ENCODE measurements at places on chromosomes 3 and 15.

DNA sequence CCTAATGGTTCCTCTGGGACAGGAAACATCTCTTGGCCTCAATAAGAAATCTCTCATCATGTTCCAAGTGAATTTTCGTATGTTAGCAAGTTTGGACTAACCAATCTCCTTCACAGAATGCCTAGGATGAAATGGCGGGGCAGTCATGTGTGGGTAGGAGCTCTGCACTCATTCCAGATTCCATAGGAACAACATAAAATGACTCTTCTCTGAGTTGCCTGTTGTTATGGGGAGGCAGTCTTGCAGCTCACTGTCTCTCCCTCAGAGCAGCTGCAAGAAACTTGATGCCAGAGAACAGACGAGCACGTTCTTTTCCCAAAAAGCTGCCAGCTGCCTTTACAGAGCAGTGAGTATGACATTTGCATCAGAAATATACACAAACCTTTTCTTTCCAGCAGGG, 34.1 kb downstream of the SPATA12 start:
- DNase-seq: no peak

DNA sequence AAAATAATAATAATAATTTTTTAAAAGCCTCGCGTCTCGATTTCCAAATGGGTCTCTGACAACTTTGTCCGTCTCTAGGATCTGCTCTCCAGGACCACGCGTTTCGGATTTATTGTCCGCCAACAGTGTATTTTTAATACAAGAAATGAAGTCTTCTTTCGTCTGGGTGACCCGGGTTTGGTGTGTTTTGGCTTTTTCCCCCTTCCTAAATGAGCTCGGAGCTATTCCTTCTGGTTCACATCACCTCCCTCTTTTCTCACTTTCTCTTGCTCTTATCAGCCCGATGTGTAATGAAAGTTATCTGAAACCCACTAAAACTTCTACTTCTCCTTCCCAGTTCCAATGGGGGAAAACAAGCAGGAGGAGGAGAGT, 516.7 kb downstream of the MECOM start:
- DNase-seq: peak; percentile 5

DNA sequence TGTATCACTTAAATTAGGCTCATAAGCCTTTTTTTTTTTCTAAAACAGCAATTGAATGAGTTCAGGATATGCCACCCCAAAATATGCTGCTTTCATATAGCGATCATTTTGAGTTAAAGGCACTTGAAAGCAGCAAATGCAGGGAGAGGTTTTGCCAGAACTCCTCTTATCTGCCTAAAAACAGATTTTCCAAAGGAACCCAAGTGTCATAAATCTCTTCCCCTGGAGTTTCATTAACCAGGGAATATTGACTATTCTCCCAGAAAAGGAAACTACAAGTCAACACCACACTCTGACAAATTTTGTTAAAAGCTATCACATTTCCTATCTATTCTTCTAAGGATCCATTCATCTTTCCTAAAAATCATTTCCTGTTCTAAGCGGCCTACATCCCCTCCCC, 11.3 kb downstream of the DNAAF4 start:
- no peak for DNase-seq

GRCh38 chr15:71806452-71806931, 3.9 kb upstream of the NR2E3 start:
- no peak for DNase-seq

GRCh38 chr3:194687638-194688199, 2.0 kb downstream of the FAM43A start:
- DNase-seq: no peak

GRCh38 chr3:12896063-12896985, 55.0 kb upstream of the RPL32 start:
- DNase-seq: no peak

DNA sequence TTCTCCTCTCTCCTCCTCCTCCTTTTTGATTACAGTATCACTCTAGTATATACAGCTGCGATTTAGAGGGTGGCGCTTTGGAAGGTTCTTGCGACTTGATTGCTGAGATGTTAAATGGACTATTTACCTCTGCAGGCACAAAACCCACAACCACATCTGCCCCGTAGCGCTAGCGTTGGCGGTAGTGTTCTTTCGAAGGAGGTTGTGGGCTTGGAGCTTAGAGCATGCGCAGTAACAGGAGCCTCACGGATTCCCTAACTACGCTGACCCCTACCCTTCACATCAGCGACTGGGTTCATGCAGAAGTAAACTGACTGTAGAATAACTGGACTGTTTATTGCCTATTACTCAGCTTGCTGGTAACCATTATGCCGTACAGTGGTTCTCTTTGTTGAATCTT, 58.0 kb downstream of the CGGBP1 start:
- no peak for DNase-seq

DNA sequence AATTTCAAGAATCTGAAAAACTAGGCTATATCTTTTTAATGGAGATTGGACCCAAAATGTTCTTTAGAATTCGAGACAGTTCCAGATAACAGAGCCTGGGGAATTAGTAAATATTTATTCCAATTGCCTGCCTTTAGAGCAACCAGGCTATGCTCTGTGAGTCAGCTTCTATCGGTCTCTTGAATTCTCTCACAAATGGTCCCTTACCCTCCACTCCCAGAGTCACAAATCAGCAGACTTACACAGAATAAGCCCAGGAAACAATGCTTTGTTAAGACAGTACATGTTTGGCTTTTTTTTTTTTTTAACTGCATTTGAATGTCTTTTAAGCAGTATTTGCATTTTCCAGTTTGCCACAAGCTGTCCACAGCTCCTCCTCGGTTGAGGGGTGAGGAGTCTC, 460.7 kb upstream of the CBLB start:
- DNase-seq: no peak

- no peak for DNase-seq
These were observed 625 bp downstream of the LRRC15 start for GRCh38 chr3:194368918-194369317.

GRCh38 chr3:186510374-186511079, 33.7 kb downstream of the CRYGS start:
- peak; percentile 28 for DNase-seq

DNA sequence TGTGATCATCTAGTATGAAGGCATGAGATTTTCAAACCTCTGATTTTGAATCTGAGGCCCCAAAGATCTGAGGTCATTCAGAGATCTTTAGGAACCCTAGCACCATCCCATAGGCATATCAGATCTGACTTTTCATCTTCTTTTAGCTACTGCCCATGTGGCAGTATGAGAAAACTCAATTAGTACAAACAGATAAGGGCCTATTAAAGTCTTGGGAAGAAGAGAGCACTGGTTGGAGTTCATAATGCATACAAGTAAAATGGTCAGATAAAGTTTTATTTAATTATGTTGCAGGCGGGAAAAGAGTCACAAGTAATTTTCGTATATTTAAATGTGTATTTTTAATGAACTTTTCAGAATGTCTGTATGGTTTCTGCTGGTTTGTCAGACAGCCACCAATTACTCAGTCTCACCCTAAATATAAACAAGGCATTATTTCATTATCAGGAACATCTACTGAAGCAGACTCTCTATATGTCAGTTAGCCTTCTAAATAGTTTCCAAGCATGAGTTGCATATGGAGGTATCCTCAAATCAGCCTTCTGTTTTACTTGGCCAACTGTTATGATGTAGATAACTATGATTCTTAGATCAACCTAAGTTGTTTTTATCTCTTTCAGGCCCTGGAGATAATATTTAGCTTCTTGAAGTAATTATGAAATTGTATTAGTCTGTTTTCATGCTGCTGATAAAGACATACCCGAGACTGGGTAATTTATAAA, 340.3 kb upstream of the TBC1D5 start:
- DNase-seq: no peak

DNA sequence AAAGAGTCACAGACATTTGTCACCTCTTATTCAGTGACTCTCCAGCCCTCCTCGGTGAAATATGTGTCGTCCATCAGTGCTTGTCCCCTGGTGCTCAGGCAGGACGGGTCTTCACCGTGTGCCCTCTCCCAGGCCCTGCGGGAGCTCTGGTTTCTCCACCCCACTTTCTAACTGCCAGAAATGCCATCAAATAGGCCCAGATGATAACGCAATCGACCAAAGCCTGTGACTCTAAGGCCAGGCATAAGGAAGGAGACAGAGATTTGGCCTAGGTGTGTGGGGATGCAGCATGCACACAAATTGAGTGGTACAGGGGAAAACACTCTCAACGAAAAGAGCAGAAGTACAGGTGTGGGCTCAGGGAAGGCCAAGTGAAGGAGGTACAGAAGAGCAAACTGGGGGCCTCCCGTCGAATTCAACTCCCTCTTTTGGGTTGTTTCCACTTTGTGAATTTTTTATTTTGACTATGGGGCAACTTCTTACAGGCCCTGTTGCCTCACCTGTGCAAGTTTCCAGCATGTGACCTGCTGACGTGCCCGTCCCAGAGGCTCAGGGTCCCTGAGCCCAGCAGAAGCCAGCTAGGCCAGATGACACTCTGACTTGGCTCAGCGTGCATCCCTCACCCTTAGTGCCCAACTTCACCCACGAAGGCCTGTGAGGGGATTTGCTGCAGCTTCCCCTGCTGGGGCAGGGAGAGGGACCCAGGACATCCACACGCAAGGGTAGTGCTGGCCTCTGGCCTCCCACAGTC, 4.7 kb downstream of the NUP210 start:
- DNase-seq: no peak

DNA sequence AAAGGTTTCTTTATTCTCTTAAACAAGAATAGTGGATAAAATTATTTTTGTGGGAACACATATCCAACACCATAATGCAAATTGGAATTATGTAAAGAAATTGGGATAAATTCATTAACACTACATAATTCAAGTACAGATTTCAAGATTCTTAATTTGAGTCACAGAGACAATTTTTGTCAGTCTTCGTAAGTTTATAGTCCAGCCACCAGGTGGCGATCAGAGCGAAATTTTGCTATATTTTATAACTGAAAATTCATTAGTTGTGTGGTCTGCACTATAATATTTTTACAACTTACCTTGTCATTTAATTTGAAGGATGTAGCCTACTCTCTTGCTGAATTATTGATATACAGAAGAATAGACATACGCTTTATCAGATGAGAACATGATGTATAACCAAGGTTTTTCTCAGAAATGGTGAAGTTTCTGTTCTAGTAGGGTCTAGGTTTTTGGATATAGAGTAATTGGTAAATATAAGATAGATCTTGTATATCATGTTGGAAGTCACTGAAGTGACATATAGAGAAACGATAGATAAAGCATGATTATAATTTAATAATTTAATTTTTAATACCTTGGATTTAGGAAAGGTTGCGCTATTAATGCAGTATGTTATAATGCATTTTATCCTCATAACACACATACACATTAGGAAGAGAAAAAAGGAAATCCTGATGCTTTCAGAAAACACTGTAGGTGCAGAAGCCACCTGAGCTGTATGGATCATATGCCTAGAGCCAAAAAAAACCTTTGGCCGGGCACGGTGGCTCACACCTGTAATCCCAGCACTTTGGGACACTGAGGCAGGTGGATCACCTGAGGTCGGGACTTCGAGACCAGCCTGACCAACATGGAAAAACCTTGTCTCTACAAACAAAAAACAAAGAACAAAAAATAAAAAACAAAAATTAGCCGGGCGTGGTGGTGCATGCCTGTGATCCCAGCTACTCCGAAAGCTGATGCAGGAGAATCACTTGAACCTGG, 31.7 kb downstream of the PLSCR4 start:
- DNase-seq: peak; percentile 29

- no peak for DNase-seq
These were observed 31.1 kb downstream of the FILIP1L start for GRCh38 chr3:100083209-100083608.

- peak; percentile 15 for DNase-seq
These were observed 56.1 kb downstream of the CALML4 start for GRCh38 chr15:68149059-68149458.

DNA sequence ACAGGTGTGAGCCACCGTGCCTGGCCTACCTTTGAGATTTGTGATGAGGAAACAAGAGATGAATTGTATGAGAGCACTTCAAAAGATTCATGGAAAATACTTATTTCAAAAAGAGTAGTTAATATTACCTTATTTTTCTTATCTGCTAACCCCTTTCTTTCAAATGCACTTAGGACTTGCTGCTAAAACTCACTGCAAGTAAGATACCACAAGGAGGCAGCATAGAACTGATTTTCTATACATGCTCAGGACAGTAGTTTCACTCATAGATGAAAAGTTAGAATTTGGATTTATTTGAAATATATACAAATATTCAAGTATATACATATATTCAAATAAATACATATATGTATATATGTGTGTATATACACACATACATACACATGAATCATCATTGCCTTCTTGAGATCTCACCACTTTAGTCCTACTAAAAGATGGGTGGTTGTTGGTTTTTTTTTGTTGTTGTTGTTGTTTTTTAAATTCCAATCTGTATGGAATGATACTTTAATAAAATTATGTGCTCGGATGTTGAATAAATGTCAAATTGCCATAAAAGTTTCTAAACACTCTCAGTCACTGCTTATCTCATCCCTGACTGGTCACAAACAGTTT, 2.4 kb downstream of the CCNDBP1 start:
- peak; percentile 38 for DNase-seq

GRCh38 chr3:194251461-194251860, 99.7 kb downstream of the CPN2 start:
- DNase-seq: no peak

- no peak for DNase-seq
These were observed 457.5 kb downstream of the NSUN3 start for GRCh38 chr3:94520364-94520763.

- no peak for DNase-seq
These were observed 113.2 kb downstream of the DGKG start for GRCh38 chr3:186248850-186249249.

GRCh38 chr15:62571072-62571471, 406.0 kb upstream of the C2CD4B start:
- DNase-seq: no peak

- DNase-seq: no peak
These were observed 298.6 kb upstream of the ZNF717 start for GRCh38 chr3:76083992-76084391.

GRCh38 chr3:59374091-59374817, 324.4 kb upstream of the CFAP20DC start:
- no peak for DNase-seq

- DNase-seq: peak; percentile 3
These were observed 324.8 kb upstream of the ONECUT1 start for GRCh38 chr15:53114960-53115359.

DNA sequence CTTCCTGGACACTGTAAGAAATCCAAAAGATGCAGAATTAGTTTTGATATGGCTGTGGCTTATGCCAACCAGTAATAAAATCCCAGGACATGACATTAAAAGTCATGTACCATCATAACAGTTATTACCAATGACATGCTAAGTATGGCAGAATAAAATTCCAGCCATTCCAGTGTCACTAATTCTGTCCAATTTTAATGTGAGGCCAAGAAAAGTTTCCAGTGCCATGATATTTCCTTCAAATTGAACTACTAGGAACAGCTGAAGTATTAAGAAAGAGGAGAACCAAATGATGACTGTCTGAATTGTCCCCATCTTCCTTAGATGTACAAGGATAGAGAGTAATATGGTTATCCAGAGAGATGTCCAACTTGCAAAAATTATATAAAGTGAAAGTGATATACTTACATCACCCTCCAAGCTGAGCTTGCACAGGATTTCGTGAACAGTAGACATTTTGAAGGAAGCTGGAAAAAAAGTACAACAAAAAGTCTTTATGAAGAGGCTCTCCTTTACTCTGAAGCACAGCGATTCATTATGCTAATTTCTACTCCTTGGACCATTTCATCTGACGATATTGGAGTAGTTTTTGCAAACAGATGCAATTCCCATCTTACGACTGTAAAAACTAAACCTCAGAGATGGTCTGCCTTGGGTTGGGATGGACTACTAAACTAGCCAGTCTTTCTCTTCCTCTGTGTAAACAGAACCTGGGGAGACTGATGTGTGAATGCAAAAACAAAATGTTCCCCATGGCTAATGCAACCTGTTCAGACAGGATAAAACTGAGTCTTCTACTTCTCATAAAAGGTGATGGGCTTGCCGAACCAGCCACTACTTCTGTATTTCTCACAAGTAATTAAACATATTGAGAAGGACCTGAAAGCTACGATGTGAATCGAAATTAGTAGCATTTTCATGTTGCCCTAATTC, 11.9 kb downstream of the ANXA2 start:
- DNase-seq: peak; percentile 3

Measured in SW480 (cell line).